ENCODE measurements at places on chromosomes 7 and 10. TPM values are rescaled to one million over a fixed set of nuclear protein-coding genes. Genes with fewer than 3 reads are reported as not detected.

Gene TFEC
- 0.04 TPM for total RNA-seq

Gene COL1A2
- 10.8 TPM for total RNA-seq

Gene ZNF248
- 7.9 TPM for total RNA-seq

GRCh38 chr7:1533255-1533546, 2.7 kb downstream of the MAFK start:
- DNase-seq: no peak

DNA sequence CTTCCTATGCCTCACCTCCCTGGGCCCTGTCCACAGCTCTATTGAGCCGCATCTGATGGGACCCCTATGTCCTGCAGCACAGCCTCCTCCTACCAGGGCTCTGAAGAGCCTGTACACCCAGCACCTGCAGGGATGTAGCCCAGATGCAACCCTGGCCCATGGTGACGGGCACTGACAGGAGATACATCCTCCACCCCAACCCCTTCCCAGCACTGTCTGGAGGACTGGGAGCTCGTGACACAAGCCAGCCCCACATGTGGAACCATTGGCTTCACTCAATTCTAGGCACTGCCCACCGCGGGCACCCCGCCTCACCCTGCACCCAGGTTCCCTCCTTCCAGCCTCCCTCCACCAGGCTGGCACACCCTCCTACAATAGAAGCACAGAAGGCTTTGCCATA, 2.6 kb upstream of the GRB10 start:
- no peak for DNase-seq

GRCh38 chr10:80079312-80079719, 851 bp downstream of the TMEM254 start:
- DNase-seq: no peak
